ENCODE measurements at places on chromosomes 7 and 10. TPM values are rescaled to one million over a fixed set of nuclear protein-coding genes. Genes with fewer than 3 reads are reported as not detected.

Gene CDH23
- 2.1 TPM for total RNA-seq

Gene CPEB3
- 6.7 TPM for total RNA-seq

Gene VIPR2
- 23.0 TPM for total RNA-seq

Gene SPOCK2
- total RNA-seq = 15.1 TPM

Gene HOXA9
- total RNA-seq = not detected

Gene GRM3
- not detected for total RNA-seq

Gene SRRM3
- total RNA-seq = 1.6 TPM

Gene AMPH
- total RNA-seq = 3.9 TPM

Gene HK1
- total RNA-seq = 202 TPM

Gene SLC13A4
- not detected for total RNA-seq

Gene NKX2-3
- total RNA-seq = not detected

Gene NOS3
- 16.1 TPM for total RNA-seq

Gene IQCE
- total RNA-seq = 9.2 TPM

Gene SEPHS1
- 29.1 TPM for total RNA-seq

Gene CALML3
- total RNA-seq = not detected

Gene PRLHR
- not detected for total RNA-seq

Gene TSPAN33
- 8.2 TPM for total RNA-seq

Gene SPDYE2B
- not detected for total RNA-seq

Gene CLRN3
- total RNA-seq = not detected

Gene PLXNA4
- total RNA-seq = 12.0 TPM

Gene UFSP1
- total RNA-seq = 2.2 TPM

Gene CFAP69
- total RNA-seq = 3.8 TPM

Gene UCN3
- not detected for total RNA-seq

Gene ADO
- 35.5 TPM for total RNA-seq

Gene R3HCC1L
- 4.9 TPM for total RNA-seq

Gene ARHGAP21
- 60.5 TPM for total RNA-seq

Gene SFR1
- total RNA-seq = 8.7 TPM

Gene C10orf143
- total RNA-seq = 3.3 TPM

Data from heart left ventricle (tissue), 16 donors.